ENCODE measurements at places on chromosomes 2 and 18.
A peak's percentile ranks its signal among the peaks of the same experiment; 100 is the strongest.

DNA sequence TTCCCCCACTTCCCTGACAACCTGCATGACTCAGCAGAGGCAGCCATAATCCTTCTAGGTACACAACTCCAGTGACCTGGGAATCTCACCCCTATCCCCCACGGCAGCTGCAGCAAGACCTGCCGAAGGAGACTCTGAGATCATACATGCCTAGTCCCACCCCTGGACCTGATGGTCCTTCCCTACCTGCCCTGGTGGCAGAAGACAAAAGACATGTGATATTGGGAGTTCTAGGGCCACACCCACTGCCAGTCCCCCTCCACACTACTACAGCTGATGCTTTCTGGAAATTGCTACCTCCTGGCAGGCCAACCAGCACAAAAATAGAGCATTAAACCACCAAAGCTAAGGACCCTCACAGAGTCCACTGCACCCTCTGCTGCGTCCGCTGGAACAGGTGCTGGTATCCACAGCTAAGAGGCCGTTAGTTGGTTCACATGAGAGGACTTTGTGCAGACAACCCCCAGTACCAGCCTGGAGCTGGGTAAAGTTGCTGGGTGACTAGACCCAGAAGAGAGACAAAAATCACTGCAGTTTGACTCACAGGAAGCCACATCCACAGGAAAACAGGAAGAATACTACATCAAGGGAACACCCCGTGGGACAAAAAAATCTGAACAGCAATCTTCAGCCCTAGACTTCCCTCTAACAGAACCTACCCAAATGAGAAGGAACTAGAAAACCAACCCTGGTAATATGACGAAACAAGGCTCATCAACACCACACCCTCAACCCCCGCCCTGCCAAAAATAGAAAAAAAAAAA is 12.5 kb downstream of the MARCO start:
- no peaks in the 10 kb centered on the region for H3K36me3 ChIP-seq
- no peak for DNase-seq
- no peak overlapping the region for H3K4me3 ChIP-seq

- H3K27me3 ChIP-seq = peaks cover 41% of the 10 kb centered on the region
- H3K4me1 ChIP-seq = peaks cover 9% of the 10 kb centered on the region
- no peak overlapping the region for H3K4me3 ChIP-seq
- no peaks in the 10 kb centered on the region for H3K36me3 ChIP-seq
These were observed 3.3 kb upstream of the CCBE1 start for GRCh38 chr18:59700535-59700967.

DNA sequence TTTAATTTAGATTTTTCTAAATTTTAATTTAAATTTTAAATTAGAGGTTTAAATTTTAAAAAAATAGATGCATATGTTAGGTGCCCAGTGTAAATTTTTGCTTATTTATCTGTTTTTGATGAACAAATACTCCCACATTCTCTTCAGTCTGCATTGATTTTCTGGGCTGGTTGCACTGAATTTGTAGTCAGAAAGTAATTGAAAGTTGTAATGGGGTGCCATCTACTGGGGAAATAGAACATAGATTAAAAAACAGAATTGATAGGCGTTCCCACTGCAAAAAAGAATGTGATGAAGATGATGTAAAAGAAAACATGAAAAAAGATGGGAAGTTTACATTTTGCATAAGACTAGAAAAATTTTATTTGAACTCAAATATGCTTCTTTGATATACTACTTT is 51.7 kb upstream of the CCDC85A start:
- no peaks in the 10 kb centered on the region for H3K27me3 ChIP-seq
- no peak for DNase-seq

GRCh38 chr2:217937446-217937845 is 65.3 kb downstream of the TNS1 start:
- no peaks in the 10 kb centered on the region for H3K36me3 ChIP-seq
- H3K4me3 ChIP-seq = no peak overlapping the region
- DNase-seq = no peak

DNA sequence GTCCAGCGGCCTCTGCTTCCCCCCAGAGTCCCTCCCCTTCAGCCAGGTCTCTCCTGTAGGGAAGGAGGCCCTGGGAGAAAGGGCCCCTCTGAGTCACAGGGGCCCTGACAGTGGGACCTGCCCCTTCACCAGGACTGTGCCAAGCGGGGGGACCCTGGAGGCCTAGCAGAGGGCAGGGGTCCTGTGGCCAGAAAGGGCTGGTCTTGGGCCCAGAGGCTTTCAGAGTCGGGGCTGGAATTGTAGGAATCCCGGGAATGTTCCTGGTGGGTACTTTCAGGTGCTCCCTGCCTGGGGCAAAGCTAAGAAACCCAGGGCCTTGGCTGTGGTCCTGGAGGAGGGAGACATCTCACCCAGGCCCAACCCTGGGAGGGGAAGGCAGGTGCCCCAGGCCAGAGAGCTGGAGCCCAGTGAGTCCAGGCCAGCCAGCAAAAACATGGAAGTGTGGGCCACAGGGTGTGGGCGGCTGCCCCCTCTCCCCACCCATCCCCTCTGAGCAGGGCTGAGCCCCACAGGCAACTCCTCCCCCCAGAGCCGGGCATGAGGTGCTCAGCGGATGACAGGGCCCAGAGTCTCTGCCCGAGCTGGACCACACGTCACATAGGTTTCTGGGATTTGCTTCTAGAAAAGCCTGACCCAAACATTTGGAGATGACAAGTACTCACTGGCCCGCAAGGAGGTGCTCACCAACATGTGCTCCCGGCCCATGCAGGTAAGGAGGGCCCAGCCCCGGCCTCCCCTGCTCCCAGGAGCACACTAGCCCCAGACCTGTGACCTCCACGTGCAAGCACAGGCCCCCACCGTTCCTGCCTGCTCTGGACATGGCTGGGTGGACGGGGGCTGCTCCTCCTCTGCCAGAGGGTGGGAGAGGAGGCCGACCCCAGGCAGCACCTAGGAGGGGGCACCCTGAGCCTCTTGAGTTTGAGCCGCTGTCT is 48.2 kb upstream of the ALPP start:
- H3K27ac ChIP-seq = no peak overlapping the region
- H3K4me1 ChIP-seq = no peaks in the 10 kb centered on the region
- DNase-seq = no peak
- H3K27me3 ChIP-seq = no peaks in the 10 kb centered on the region

- H3K27ac ChIP-seq = no peak overlapping the region
- H3K4me1 ChIP-seq = no peaks in the 10 kb centered on the region
- no peaks in the 10 kb centered on the region for H3K27me3 ChIP-seq
- no peak for DNase-seq
These were observed 78.5 kb downstream of the PMS1 start for GRCh38 chr2:189862751-189863150.

- peak overlapping the region; percentile 78 for H3K27ac ChIP-seq
- H3K4me1 ChIP-seq = peaks cover 37% of the 10 kb centered on the region
- H3K27me3 ChIP-seq = no peaks in the 10 kb centered on the region
- no peak for DNase-seq
These were observed 318.0 kb downstream of the ZEB2 start for GRCh38 chr2:144201868-144202468.

- no peaks in the 10 kb centered on the region for H3K36me3 ChIP-seq
- H3K4me3 ChIP-seq = no peak overlapping the region
- no peaks in the 10 kb centered on the region for H3K27me3 ChIP-seq
- no peak overlapping the region for H3K27ac ChIP-seq
- DNase-seq = no peak
These were observed 1042.9 kb upstream of the ACVR2A start for GRCh38 chr2:146801886-146802285.

DNA sequence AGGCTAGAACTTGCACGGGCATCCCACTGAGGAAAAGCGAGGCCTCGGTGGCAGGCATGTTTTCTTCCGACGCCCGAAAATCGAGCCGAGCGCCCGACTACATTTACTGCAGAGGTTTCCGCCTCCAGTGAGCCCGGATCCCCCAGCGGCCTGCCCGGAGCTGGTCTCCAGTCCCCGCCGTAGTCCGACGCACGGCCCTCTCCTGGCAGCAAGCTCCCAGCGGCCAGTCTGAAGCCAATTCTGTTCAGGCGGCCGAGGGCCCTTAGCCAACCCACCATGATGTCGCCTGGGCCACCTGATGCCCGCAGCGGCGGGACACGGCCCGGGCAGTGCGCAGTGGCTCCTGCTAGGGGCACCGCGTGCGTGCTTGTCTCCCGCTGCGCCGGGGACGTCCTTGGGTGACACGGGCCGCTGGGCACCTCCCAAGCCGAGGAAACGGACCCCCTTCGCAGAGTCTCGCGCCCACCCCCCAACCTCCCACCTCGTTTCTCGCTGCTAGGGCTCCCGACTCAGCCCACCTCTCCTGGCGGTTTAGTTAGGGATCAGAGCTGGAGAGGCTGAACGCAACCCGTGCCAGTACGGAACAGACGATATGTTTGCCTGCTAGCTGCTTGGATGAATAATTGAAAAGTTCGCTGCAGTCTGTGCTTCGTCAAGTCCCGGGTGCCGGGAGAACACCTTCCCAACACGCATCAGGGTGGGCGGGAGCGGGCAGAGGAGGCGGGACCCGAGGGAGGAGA is 5.3 kb downstream of the ONECUT2 start:
- peaks cover 29% of the 10 kb centered on the region for H3K4me1 ChIP-seq
- peaks cover 19% of the 10 kb centered on the region for H3K36me3 ChIP-seq
- no peak overlapping the region for H3K27ac ChIP-seq

DNA sequence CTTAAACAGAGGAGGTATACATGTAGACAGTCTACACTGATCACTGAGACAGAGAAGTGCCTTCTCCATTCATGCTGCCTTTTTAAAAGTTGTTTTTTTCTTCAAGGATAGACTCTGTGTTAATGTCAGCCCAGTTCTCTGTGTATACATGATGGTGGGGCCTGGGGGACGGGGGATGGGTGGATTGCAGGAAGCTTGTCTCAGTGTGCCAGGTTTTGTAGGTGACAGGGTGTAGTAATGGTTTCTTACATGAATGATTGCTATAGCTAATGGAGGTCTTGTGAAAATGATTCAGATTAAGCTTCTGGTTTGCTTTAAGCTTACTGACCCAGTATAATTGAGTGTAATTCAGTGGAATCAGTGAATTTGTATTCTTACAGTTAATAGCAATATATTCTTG is 423.6 kb downstream of the PTPRM start:
- no peaks in the 10 kb centered on the region for H3K4me1 ChIP-seq
- no peaks in the 10 kb centered on the region for H3K36me3 ChIP-seq
- H3K4me3 ChIP-seq = no peak overlapping the region
- H3K27ac ChIP-seq = no peak overlapping the region
- no peak for DNase-seq

GRCh38 chr18:13551305-13551603 is 175.1 kb downstream of the FAM210A start:
- no peak overlapping the region for H3K4me3 ChIP-seq
- no peak for DNase-seq
- H3K36me3 ChIP-seq = peaks cover 3% of the 10 kb centered on the region
- no peak overlapping the region for H3K27ac ChIP-seq

- H3K36me3 ChIP-seq = no peaks in the 10 kb centered on the region
- no peaks in the 10 kb centered on the region for H3K4me1 ChIP-seq
- no peaks in the 10 kb centered on the region for H3K27me3 ChIP-seq
- DNase-seq = no peak
- H3K4me3 ChIP-seq = no peak overlapping the region
- no peak overlapping the region for H3K27ac ChIP-seq
These were observed 264.1 kb downstream of the CDH20 start for GRCh38 chr18:61597316-61597715.

- no peak overlapping the region for H3K27ac ChIP-seq
- H3K4me1 ChIP-seq = no peaks in the 10 kb centered on the region
- DNase-seq = no peak
- H3K36me3 ChIP-seq = no peaks in the 10 kb centered on the region
- peaks cover 14% of the 10 kb centered on the region for H3K27me3 ChIP-seq
These were observed 138.4 kb upstream of the ARL4C start for GRCh38 chr2:234635284-234635683.

- H3K36me3 ChIP-seq = no peaks in the 10 kb centered on the region
- peaks cover 5% of the 10 kb centered on the region for H3K4me1 ChIP-seq
- H3K27ac ChIP-seq = no peak overlapping the region
- no peak for DNase-seq
- H3K27me3 ChIP-seq = peaks cover 22% of the 10 kb centered on the region
These were observed 44.9 kb upstream of the LONRF2 start for GRCh38 chr2:100367163-100367562.

- no peaks in the 10 kb centered on the region for H3K27me3 ChIP-seq
- peaks cover 39% of the 10 kb centered on the region for H3K4me1 ChIP-seq
- H3K27ac ChIP-seq = no peak overlapping the region
These were observed 65.9 kb downstream of the MGAT5 start for GRCh38 chr2:134319596-134320254.

GRCh38 chr18:57619876-57620275 is 1.8 kb downstream of the NARS1 start:
- peaks cover 39% of the 10 kb centered on the region for H3K4me1 ChIP-seq
- no peak overlapping the region for H3K27ac ChIP-seq
- H3K4me3 ChIP-seq = peak overlapping the region; percentile 95
- DNase-seq = no peak
- H3K36me3 ChIP-seq = peaks cover 32% of the 10 kb centered on the region

DNA sequence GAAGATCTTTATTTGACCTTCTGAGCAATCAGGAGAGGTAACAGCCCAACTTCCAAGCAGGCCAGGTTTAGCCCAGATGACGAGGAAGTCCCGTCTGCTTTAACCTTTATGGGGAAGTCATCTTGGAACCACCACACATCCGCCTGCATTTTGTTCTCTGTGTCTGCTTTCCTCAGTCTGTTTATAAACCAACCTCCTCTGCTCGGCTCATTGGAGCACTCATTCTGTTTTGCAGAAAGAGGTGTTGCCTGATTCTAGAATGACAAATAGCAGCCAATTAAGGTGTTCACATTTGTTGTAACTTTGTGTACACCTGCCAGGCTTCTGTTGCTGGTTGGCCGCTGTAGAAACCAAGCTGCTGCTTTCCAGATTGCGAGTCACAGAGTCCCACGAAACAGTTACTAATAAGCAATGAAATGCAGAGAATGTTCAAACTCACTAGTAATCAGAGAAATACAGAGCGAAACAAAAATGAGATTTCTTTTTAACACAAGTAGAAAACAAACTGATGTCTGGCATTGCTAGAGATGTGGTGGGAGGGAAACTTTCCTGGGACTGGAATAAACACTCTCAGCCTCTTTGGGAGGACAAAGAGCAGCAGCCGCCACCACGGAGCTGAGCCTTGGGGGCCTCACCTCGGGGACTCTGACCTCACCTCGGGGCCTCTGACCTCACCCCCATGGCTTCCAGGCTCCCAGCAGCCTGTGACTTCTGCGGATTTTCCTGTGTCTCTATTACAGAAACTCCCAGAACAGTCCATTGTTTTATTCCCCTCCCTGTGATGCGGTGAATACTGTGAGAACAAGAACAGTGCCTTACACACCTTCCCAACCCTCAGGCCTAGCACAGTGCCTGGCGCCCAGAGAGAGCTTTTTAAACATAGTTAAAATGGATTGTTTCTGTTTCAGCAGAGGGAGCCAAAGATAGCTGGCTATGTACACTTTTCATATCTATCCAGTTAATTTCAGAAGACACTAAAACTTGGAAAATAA is 64.0 kb downstream of the MBP start:
- DNase-seq = peak; percentile 57
- H3K4me1 ChIP-seq = peaks cover 99% of the 10 kb centered on the region
- peak overlapping the region; percentile 99 for H3K27ac ChIP-seq
